Glutamatergic neuron (in vitro differentiated cells): ENCODE measurements at places on chromosomes 11 and 22. TPM values are rescaled to one million over a fixed set of nuclear protein-coding genes. Genes with fewer than 3 reads are reported as not detected.

OR51I1 gene
- total RNA-seq, result not detected

MAPK8IP2 gene
- 143 TPM for total RNA-seq

CRYBB2 gene
- total RNA-seq, result not detected

DGAT2 gene
- 0.76 TPM for total RNA-seq

SHANK2 gene
- 23.0 TPM for total RNA-seq

LINC01488 gene
- not detected for total RNA-seq

MUC2 gene
- not detected for total RNA-seq

GRCh38 chr11:42239188-42239587 is 779.7 kb upstream of the LRRC4C start:
- peaks cover 2% of the 10 kb centered on the region for H3K27me3 ChIP-seq
- H3K4me1 ChIP-seq, result no peaks in the 10 kb centered on the region
- H3K27ac ChIP-seq, result no peak overlapping the region
- no peak for DNase-seq
- no peak overlapping the region for H3K4me3 ChIP-seq
- H3K36me3 ChIP-seq, result no peaks in the 10 kb centered on the region

DNA sequence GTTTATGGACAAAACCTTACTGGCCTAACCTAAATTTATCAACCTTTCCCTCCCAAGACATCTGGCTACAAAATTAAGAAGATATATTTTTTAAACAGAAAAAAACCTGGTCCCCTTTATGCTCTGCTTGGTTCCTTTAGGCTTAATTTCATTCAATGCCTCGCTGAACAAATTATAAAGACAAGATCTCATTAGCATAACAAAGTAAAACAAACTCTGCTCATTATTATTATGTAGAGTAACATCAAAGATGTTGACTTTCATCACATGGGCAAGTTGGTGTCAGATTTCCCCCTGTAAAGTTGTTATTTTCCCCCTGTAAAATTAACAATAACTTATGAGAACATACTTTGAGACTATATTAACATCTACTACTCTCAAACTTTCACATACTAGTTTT is 11.0 kb downstream of the RRAS2 start:
- H3K27me3 ChIP-seq, result no peaks in the 10 kb centered on the region
- H3K4me3 ChIP-seq, result no peak overlapping the region

GRCh38 chr11:122153746-122154145 is 37.7 kb upstream of the BLID start:
- H3K27me3 ChIP-seq, result peaks cover 2% of the 10 kb centered on the region
- no peak overlapping the region for H3K4me3 ChIP-seq
- H3K4me1 ChIP-seq, result peaks cover 4% of the 10 kb centered on the region
- no peaks in the 10 kb centered on the region for H3K36me3 ChIP-seq

- H3K27ac ChIP-seq, result peak overlapping the region; percentile 93
- no peak for DNase-seq
- H3K27me3 ChIP-seq, result peaks cover 6% of the 10 kb centered on the region
- H3K4me1 ChIP-seq, result peaks cover 51% of the 10 kb centered on the region
These were observed 108.6 kb downstream of the LARGE1 start for GRCh38 chr22:33811686-33812085.

DNA sequence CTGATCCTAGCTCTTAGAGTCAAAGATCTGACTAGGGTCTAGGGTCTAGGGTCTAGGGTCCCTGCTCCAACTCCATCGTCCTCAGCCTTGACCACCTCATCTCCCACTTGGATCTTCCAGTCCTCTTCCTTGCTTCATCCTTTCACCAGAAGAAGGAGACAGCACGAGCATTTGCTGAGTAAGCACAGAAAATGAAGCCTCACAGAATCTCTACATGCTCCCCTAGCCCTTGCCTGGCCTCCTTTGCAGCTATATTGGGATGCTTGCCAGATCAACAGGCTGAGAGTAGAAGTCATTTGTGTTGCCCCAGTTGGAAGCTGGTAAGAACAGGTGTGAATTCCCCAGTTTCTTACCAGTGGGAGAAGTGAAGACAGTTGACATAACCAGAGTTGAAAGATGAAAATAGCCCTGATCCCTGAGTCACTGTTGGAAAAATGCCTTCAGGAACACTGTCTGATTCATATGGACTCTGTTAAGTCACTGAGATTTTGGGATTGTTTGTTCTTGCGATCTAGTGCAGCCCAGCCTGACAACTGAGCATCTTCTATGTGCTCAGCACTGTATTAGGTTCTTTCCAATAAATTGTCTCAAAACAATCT is 552.5 kb downstream of the INSC start:
- H3K4me3 ChIP-seq, result no peak overlapping the region
- peaks cover 7% of the 10 kb centered on the region for H3K4me1 ChIP-seq
- no peaks in the 10 kb centered on the region for H3K27me3 ChIP-seq
- no peak overlapping the region for H3K27ac ChIP-seq
- no peaks in the 10 kb centered on the region for H3K36me3 ChIP-seq
- DNase-seq, result no peak

DNA sequence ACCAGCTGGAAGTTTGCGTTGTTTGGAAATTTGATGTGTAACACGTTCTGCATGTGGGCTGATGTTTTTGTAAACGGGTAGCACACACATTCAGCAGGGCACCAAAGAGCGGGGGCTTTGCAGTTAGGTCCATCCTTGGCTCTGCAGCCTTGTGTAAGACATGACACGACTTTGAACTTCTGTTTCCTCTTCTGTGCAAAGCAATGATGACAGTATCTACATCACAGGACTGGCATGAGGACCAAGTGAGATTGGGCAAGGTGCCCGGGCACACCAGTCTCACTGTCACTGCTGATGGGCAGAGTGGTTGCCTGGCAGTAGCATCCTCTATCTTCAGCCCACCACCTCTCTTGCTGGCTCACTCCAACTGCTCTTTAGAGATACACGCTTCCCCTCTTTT is 3.3 kb downstream of the TCN2 start:
- no peak for DNase-seq
- H3K36me3 ChIP-seq, result no peaks in the 10 kb centered on the region
- H3K27me3 ChIP-seq, result no peaks in the 10 kb centered on the region
- H3K27ac ChIP-seq, result peak overlapping the region; percentile 26
- no peak overlapping the region for H3K4me3 ChIP-seq
- H3K4me1 ChIP-seq, result peaks cover 8% of the 10 kb centered on the region

GRCh38 chr11:65212226-65212801 is 30.6 kb downstream of the CAPN1 start:
- peaks cover 5% of the 10 kb centered on the region for H3K36me3 ChIP-seq
- H3K27me3 ChIP-seq, result peaks cover 8% of the 10 kb centered on the region
- peaks cover 2% of the 10 kb centered on the region for H3K4me1 ChIP-seq
- no peak overlapping the region for H3K4me3 ChIP-seq
- peak overlapping the region; percentile 28 for H3K27ac ChIP-seq

DNA sequence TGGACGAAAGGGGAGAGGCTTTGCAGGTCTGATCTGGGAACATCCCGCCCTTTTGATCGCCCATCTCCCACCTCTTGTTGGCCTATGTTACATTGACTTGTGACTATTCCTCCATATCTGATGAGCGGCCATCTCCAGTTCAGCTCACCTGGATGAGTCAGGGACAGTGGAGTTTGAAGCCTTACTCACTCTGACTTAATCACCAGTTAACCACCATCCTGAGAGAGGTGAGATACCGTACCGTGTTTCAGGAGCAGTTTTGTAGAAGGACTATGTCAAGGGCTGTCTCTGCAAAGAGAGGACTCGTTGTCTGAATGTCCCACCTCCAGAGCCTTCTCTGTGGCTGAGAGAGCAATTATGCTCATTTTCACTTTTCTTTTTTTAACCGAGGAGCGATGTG is 771.7 kb downstream of the NTM start:
- DNase-seq, result no peak
- no peaks in the 10 kb centered on the region for H3K27me3 ChIP-seq
- no peak overlapping the region for H3K27ac ChIP-seq
- H3K4me1 ChIP-seq, result no peaks in the 10 kb centered on the region
- no peak overlapping the region for H3K4me3 ChIP-seq

DNA sequence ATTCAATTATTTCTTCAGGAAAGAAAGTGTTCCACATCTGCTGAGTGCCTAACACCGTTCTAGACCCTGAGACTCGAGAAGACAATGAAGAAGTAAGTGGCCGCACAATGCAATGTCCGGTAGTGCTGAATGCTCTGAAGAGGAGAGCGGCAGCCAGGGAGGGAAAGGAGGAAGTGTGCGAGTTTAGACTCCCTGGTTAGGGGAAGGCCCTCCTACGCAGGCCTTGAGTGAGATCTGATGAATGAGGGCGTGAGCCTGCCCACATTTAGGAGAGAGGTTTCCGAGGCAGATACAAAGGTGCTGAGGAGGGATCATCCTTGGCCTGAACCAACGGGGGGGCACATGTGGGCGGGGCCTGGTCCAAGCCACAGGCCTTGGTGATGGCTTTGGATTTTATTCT is 558.6 kb downstream of the NTM start:
- no peaks in the 10 kb centered on the region for H3K4me1 ChIP-seq
- no peak overlapping the region for H3K4me3 ChIP-seq

DNA sequence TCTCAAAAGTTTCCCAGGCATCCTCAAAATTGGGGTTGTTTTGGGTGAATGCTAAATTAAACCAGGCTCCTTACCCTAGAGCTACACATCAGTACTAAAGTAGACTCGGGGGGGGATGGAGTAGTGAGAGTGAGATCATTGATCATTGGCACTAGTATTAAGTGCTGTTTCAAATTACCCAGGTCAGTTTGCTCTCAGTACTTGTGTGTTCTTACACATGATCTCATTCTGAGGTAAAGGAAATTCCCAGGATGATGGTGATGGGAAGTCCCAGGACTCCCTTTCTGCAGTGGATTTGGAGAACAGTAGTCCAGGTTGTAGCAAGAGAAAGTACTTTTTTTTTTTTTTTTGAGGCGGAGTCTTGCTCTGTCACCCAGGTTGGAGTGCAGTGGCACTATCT is 12.5 kb downstream of the RBM4 start:
- peaks cover 3% of the 10 kb centered on the region for H3K4me1 ChIP-seq
- H3K27me3 ChIP-seq, result peaks cover 2% of the 10 kb centered on the region
- no peak overlapping the region for H3K4me3 ChIP-seq
- no peak overlapping the region for H3K27ac ChIP-seq
- no peak for DNase-seq
- H3K36me3 ChIP-seq, result no peaks in the 10 kb centered on the region

- H3K27me3 ChIP-seq, result peaks cover under 1% of the 10 kb centered on the region
- no peak overlapping the region for H3K27ac ChIP-seq
- no peak overlapping the region for H3K4me3 ChIP-seq
- no peak for DNase-seq
- H3K36me3 ChIP-seq, result peaks cover 13% of the 10 kb centered on the region
- no peaks in the 10 kb centered on the region for H3K4me1 ChIP-seq
These were observed 494.5 kb downstream of the BRD1 start for GRCh38 chr22:49333206-49333605.

- no peak for DNase-seq
- peaks cover 3% of the 10 kb centered on the region for H3K27me3 ChIP-seq
- peaks cover 14% of the 10 kb centered on the region for H3K4me1 ChIP-seq
- no peak overlapping the region for H3K4me3 ChIP-seq
- no peaks in the 10 kb centered on the region for H3K36me3 ChIP-seq
These were observed 25.9 kb downstream of the CDKN1C start for GRCh38 chr11:2859699-2860037.

- H3K4me3 ChIP-seq, result no peak overlapping the region
- H3K27me3 ChIP-seq, result peaks cover 9% of the 10 kb centered on the region
- no peaks in the 10 kb centered on the region for H3K36me3 ChIP-seq
- no peak for DNase-seq
These were observed 13.5 kb downstream of the MCAT start for GRCh38 chr22:43129426-43130425.

DNA sequence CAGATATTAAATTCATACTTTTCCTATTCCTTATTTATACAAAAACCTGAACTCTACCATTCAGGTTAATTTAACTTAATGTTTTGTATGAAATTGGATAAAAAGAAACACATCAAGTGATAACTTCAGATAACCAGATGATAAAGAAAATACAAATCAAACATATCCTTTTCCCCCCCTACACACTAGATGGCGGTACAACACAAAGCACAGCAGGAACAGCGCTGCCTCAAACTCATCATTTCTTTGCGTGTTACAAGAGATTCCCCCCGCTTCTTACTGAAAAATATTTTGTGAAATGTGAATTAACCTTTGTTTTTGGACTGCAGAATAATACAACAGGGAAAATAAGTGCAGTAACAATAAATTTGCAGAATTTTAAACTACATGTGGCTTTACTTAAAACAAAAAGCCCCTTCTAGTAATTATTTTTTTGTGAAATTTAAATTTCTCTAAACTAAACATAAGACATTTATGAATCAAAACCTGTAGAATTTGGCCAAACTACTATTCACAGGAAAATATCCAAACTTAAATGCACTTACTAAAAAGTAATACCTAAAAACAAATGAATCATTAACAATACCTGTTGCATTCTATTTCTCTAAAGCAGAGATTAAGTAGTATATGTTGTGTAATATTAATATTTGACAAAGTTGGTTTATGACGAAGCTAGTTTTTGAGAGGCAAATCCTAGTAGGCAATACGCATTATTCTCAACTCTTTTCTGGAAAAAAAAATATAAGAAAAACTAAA is 74.4 kb downstream of the ARHGAP32 start:
- H3K36me3 ChIP-seq, result no peaks in the 10 kb centered on the region
- H3K4me1 ChIP-seq, result peaks cover 9% of the 10 kb centered on the region
- H3K4me3 ChIP-seq, result no peak overlapping the region
- no peak overlapping the region for H3K27ac ChIP-seq
- H3K27me3 ChIP-seq, result peaks cover 2% of the 10 kb centered on the region

GRCh38 chr11:2750101-2750681 is 50.4 kb upstream of the KCNQ1OT1 start:
- H3K4me1 ChIP-seq, result peaks cover 18% of the 10 kb centered on the region
- no peak overlapping the region for H3K4me3 ChIP-seq
- peaks cover 6% of the 10 kb centered on the region for H3K36me3 ChIP-seq
- peaks cover 5% of the 10 kb centered on the region for H3K27me3 ChIP-seq
- peak overlapping the region; percentile 70 for H3K27ac ChIP-seq

GRCh38 chr11:120556797-120557196 is 45.2 kb downstream of the GRIK4 start:
- peak overlapping the region; percentile 67 for H3K27ac ChIP-seq
- DNase-seq, result peak; percentile 41
- H3K36me3 ChIP-seq, result no peaks in the 10 kb centered on the region
- peaks cover 12% of the 10 kb centered on the region for H3K27me3 ChIP-seq

DNA sequence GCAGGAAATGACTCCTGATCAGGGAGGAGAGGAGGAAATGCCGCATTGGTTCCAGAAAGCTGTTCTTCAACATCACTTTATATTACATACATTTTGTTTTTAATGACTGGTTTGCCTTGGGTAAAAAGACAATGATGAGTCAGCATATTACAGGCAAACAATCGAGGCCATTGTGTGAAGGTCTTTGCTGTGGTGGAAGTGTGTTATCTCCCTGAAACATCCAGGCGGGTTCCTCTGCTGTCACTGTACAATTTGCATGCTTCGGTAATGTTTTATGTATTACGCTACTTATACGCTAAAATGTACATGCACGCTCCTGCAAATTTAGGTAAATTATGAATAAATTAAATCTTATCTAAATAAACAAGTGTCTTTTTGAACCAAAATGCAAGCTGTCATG is 161.1 kb downstream of the KIRREL3 start:
- no peak for DNase-seq
- no peak overlapping the region for H3K27ac ChIP-seq
- H3K36me3 ChIP-seq, result peaks cover 11% of the 10 kb centered on the region

DNA sequence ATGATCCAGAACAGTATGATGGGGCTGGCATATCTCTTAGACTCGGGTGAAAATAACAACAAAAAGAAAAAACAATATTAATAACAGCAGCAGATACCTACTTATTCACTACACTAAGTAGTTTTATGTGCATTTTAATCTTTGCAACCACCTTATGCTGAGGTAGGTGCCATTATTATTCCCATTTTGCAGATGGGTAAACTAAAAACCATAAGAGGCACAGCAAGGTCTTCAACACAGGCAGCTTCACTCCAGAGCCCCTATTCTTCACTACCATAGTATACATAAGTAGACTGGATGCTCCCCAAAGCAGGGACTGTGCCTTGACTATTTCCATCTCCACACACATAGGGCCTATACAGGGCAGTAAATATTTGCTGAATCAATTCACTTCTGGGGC is 41.0 kb downstream of the CLPB start:
- peaks cover 4% of the 10 kb centered on the region for H3K36me3 ChIP-seq
- no peak overlapping the region for H3K4me3 ChIP-seq
- no peak overlapping the region for H3K27ac ChIP-seq
- peaks cover 3% of the 10 kb centered on the region for H3K4me1 ChIP-seq
